NCI-H2029 (cell line): ENCODE measurements at places on chromosomes 7 and 10.

- DNase-seq = no peak
Observed at GRCh38 chr7:42214060-42214679, 22.8 kb downstream of the GLI3 start.

- DNase-seq = no peak
Observed at GRCh38 chr7:22320416-22320815, 36.5 kb downstream of the RAPGEF5 start.

DNA sequence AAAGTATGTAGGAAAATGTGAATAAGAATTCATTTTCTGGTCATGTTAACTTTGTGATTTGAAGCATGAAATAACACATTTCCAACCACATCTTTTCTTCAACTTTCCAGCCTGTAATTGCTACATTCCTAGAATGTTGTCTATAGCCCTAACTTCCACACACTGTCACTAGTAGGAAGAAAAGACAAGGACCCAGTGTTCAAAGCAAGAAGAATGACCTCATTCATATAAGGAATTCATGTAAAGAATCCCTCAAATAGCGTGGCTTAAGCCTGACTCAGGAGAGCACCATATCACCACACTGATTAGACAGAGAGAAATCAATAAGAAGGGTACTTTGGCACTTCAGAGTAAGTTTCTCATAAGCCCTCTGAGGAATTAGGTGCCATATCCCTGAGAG, 318.7 kb upstream of the CHRM2 start:
- no peak for DNase-seq

DNA sequence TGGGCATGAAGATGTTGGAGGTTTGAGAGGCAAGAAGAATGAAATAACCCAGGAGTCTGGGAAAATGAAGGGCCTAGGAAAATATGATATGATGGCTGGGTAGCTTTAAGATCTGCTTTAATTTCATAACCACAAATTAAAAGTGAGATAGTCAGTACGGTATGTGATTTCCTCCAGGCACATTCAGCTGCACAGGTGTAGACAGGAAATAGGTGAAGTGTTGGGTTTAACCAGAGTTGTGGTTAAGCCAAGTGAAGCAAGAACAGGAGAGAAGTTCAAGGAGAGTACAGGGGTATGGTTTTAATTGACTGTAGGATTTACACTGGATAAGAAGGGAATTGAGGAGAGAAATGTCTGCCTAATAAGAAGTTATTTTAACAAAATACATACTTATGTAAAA, 2.6 kb downstream of the PNLIPRP3 start:
- no peak for DNase-seq

DNA sequence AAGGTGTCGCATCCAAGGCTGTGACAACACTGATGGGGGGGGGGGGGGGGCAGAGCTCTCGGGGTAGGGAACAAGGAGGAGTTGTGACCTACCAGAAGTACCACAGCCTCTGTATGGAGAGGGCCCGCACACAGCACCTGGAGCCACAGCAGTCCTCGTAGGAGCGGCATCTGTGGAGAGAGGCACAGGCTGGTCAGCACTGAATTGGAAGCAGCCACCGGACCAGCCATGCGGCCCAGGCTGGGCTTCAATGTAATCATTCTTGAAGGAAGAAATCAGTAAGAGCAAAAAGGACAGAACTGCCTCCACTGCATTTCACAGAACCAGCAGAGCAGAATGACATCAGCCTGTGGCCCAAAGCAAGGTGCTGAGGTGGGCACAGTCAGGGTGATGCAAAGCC, 74.8 kb downstream of the VOPP1 start:
- DNase-seq = no peak

GRCh38 chr10:86107131-86107530, 259.5 kb downstream of the GRID1 start:
- no peak for DNase-seq

- DNase-seq = no peak
Observed at GRCh38 chr10:69908124-69908523, 106.4 kb downstream of the COL13A1 start.

DNA sequence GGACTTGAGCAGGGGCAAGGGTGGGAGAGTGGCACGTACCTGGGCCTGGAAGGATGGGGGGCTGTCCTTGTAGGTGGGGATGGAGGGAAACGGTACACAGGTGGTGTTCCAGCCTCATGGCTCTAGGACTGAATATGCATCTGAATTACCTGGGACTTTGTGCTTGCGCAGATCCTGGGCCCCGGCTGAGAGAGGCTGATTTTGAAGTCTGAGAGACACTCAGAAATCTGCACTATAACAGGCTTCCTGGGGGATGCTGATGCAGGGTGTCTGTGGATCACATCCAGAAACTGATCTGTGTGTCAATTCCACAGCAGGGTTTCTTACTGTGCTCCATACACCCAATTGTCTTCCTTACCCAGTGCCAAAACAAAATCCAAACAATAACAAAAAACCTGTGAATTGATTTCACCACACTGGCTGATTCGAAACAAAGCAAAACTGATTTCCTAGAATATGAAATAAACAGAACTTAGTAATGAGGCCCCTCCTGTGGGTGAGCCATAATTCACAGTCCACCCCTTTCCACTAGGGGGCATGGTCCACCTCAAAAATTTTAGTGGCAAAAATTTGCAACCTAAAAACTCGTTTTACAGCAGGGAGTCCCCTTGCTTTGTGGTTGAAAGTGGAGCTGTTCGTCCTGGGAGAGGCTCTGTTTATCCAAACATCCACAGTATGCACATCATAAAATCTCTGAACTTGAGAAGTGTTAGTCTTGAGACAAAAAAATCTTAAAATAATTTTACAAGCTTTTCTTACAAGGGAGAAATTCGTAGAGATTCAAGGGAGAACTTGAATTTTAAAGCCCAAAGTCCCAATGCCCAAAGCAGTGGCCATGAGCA, 32.0 kb upstream of the PLEKHA1 start:
- peak; percentile 2 for DNase-seq

DNA sequence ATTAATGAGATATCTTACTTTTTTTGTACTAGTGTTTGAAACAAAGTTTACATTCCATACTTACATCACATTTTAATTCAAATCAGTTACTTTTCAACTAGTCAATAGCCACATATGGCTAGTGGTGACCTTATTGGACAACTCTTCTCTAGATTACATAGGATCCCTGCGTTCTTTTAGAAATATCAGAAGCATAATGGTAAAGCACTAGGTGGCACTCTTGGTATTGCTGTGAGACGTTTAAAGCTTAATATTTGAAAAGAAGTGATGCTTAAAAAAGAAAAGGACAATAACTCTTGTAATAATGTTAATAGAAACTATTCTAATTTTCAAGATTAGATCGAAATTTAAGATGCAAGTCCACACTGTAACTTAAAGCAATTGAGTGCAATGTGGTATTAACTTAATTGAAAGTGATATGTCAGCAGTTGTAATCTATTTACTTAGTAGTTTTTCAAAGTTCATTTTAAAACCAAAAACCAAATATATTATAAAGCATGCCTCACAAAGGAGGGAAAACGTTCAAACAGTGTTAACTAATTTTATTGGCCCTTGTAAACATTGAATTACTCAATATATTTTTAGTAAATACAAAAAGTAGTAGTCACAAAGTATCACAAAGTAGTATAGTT, 339.1 kb downstream of the ATRNL1 start:
- peak; percentile 2 for DNase-seq

- no peak for DNase-seq
Observed at GRCh38 chr10:28926932-28927331, 249.6 kb downstream of the BAMBI start.

DNA sequence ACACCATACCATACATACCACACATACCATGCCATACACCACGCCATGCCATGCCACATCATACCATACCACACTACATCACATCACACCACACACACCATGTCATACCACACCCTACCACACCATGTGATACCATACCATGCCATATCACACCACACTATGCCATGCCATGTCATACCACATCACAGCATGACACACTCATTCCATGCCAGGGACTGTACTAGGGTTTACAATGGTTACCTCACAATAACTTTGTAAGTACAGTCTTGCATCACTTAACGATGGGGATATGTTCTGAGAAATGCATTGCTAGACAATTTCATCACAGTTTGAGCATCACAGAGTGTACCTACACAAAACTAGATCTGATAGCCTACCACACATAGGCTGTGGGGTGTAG, 14.5 kb downstream of the PYROXD2 start:
- DNase-seq = no peak

DNA sequence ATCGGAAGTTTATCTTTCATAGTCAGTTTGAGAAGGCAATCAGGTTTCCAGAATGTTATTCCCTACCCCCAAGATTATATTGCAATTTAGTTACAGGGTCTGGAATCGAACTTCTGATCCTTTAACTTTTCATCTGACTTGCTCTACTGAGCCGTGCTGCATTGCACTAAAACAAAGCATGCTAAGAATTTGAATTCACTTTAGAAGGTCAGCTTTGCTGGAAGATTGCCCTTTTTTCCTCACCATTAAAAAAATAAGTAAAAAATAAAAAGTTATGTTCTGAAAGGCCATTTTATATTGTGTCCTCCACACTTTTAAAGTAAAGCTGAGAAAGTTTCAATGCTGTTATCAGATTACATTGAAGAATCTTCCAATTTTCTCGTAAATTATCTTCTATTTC, 388.8 kb upstream of the PHF14 start:
- no peak for DNase-seq

DNA sequence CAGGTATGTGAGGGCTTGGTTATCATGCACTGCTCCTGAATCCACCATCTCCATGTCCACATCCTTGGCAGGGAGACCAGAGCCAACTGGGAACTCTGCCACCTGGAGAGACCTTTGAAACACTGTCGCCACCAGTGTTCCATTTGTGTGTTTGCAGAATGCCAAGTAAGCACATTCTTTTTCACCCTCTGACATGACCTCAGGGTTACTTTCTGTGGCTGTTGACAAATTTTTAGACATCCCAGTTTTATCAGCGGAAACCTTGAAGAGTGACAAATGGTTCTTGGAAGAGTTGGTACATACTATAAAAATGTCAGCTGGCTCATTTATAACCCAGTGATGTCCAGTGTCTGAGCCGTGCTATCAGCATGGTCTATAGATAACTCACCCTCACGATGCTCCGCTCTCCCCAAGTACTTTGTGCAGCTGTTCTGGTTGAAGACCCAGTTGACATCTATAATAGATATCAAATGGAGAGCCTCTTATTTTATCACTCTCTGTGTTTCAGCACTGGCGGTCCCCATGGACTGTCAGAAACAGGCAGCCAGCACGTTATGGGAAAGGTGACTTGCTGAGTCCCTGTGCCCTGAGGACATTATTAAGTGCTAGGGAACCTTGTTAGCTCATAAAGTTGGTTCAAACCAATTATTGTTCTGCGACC, 563.1 kb upstream of the GALNT17 start:
- DNase-seq = peak; percentile 21

- DNase-seq = no peak
Observed at GRCh38 chr10:57015187-57015586, 654.1 kb upstream of the ZWINT start.

GRCh38 chr7:109967406-109967805, 1123.5 kb upstream of the LRRN3 start:
- no peak for DNase-seq

DNA sequence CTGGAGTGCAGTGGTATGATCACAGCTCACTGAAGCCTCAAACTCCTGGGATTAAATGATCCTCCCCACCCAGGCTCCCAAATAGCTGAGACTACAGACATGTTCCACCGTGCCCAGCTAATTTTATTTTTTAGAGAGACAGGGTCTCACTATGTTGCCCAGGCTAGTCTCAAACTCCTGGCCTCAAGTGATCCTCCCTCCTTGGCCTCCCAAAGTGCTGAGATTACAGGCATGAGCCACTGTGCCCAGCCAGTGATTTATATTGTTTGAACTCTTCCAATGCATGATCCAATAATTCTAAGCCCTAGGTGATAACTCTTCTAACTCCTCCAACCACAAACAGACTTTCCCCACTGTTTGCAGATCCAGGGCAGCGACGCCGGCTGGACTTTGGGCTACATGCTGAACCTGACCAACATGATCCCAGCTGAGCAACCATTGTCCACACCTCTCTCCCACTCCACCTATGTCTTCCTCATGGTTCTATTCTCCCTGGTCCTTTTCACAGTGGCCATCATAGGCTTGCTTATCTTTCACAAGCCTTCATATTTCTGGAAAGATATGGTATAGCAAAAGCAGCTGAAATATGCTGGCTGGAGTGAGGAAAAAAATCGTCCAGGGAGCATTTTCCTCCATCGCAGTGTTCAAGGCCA, 41.8 kb upstream of the CC2D2B start:
- no peak for DNase-seq

GRCh38 chr10:93245779-93246178, 172.1 kb downstream of the CYP26A1 start:
- DNase-seq = no peak

DNA sequence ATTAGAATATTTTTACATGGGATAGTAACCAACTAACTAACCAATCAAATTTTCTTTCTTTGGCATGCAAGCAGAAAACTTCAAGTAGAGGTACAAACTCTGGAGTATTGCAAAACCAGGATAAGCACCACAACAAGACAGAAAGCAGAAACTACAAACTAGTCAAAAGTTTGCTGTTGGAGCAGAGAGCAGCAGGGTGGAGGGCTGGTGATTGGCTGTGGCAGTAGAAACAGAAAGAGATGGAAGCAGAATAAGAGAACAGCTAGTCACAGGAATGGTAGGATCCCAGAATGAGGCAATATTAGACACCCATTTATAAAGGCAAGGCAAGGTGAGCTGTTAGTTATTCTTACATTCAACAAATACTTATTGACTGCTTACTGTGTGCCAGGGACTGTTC, 6.8 kb upstream of the MACC1 start:
- no peak for DNase-seq

DNA sequence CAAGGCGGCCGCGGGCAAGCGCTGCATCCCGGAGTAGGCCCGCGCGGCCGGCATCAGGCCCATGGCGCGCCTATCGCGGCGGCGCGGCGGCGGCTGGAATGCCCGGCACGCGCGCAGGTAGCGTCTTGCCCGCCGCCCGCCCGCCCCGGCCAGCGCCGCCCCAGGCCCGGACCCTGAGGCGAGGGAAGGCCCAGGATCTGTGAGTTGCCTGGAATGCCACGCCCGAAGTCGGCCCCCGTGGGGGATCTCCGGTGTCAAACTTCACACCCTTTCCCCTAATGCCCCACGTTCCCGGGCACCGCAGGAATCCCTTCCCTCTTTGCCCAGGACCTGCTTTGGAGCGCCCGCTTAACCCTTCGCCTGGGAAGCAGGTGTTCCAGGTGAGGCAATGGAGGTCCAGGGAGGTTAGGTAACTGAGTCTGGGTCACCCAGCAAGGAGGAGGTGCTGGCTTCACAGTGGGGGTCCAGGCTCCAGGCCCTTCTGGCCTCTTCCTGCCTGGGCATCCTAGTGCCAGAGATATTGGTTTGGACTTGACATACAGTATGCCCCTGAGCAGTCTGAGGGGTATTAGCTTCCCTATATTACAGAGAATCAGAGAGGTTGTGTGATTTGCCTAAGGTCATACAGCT, 138.1 kb downstream of the ARHGAP22 start:
- DNase-seq = no peak

DNA sequence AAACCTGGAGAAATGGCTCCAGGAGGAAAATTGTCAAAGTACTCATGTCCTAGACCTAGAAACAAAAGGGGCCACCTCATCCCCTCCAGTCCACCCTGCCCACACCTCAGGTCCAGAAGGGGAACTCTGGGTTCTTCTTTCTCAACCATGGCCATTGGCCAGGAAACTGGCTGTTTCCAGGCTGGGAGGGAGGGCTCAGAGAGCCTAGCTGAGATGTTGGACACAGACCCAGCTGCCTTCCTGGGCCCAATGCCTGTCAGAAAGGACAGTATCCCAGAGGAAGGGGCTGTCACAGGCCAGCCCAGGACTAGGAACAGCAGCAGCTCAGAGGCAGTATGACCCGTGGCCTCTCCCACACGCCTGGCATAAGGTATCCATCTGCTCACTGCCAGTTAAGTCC, 9.6 kb downstream of the GRID1 start:
- no peak for DNase-seq

- no peak for DNase-seq
Observed at GRCh38 chr7:92260248-92260781, 14.5 kb downstream of the ANKIB1 start.
